ENCODE measurements at places on chromosomes 7 and 10.

DNA sequence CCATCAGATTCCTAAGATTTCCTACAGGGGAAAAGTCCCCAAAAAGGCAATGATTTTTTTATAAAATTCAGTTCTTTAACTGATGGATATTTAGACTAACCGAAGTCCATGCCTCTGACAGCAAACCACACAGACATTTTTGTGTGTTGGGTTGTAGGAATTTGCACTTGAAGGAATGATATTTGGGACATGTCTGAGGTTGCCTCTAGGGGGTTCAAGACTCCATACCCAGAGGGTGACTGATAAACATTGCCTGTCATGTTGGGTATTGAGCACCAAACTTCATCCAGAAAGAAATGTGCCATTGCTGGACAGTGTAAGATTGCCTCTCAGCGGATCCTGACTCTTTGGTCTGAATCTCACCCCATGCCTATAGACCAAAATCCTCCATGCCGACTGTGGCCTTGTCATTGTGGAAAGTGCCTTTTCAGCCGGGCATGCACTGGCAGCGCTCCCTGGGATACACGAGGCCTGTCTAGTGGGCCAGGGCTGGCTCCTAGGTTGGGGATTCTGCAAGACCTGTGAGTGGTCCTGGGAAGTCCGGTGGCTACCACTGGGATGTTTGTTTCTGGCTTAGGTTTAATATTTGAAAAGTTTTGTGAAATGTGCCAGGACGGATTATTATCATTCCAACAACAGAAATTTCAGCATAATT, 252.9 kb downstream of the WDR37 start:
- no peak for DNase-seq

DNA sequence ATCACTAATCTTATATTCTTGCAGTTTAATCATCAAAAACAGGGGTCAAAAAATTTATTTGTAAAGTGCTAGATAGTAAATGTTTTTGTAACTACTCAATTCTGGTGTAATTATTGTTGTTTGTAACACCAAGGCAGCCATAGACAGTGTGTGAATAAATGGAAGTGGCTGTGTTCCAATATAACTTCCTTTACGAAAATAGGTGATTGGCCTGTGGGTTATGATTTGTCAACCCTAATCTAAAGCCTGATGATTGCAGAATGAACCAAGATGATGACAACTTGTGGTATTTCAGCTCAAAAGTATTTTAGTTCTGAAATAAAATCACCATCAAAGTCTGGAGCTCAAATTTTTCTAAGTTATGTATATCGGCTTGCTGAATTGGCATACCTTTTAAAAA, 34.4 kb upstream of the ETV1 start:
- DNase-seq = no peak

- DNase-seq = no peak
These were observed 2.6 kb downstream of the ZNF777 start for GRCh38 chr7:149458235-149458634.

DNA sequence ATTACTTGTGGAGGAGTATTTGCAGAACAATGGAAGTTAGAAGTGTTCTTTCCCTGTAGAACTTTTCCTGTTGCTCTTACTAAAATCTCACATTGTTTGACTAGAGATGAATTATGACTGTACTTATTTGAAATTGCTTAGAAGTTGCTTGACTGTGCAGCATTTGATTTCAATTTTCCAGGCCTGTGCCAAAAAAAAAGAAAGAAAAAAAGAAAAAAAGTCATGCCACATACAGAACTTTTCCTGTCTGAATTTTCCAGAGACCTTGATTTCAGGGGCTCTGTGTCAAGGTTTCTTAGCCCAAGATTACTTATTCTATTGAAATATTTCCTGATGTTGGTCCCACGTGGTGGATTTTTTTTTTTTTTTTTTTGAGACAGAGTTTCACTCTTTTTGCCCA, 3.5 kb upstream of the FAM171A1 start:
- no peak for DNase-seq

DNA sequence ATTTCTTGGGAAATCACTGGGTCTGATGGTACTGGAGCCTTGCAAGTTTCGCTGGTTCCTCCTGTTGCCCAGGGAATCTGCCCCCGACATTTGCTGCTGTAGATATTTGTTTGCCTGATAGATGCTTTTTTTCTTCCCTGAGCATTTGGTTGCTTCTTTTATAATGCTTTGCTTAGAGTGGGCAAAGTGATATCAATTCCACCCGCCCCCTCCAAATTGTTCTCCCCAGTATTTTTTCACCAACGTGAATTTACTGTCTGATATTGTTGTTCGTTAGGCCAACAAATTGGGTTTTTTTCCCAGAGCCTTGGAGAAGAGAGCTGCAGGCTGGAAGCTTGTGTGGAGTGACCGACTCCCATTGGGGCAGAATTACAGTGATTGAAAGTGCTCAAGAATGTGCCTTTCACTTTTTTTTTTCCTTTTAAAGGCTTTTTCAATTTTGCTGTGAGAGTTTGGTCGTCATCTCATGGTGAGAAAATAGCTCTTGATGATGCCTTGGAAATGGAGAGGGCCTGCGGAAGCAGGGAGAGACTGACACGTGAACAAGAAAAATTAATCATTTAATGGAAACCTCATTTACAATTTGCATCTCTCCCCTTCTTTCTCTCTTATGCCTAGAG, 2.5 kb downstream of the GRK5 start:
- no peak for DNase-seq

DNA sequence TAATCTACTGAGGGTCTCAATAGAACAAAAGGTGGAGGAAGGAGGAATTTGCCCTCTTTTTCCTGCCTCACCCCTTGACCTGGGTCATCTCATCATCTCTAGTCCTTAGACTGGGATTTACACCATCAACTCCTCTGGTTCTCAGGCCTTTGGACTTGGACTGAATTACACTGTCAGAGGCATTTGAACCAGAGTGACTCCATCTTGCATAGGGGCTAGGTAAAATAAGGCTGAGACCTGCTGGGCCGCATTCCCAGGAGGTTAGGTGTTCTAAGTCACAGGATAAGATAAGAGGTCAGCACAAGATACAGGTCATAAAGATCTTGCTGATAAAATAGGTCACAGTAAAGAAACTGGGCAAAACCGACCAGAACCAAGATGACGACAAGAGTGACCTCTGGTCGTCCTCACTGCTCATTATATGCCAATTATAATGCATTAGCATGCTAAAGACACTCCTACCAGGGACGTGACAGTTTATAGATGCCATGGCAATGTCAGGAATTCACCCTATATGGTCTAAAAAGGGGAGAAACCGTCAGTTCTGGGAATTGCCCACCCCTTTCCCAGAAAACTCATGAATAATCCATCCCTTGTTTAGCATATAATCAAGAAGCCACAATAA, 84.0 kb downstream of the C1GALT1 start:
- DNase-seq = no peak

- DNase-seq = no peak
These were observed 158.2 kb upstream of the PRKCQ start for GRCh38 chr10:6738112-6738768.

DNA sequence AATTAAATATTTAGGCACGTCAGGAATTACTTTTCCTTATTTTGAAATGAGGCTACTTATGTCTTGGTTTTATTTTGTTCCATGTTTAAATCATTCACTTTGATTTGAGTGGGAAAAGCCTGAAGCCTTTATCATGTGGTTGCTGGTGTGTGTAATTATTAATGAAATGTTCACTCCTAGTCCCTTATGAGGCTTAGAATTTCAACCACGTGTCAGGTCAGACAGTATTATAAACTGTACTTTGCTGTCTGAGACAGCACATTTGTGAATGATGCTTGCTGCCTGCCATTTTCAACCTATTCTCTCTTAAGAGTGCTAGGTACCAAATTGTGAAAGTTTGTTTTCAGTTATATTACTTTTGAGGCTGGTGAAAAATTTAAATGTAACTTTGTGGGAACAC, 58.9 kb downstream of the COL17A1 start:
- no peak for DNase-seq

DNA sequence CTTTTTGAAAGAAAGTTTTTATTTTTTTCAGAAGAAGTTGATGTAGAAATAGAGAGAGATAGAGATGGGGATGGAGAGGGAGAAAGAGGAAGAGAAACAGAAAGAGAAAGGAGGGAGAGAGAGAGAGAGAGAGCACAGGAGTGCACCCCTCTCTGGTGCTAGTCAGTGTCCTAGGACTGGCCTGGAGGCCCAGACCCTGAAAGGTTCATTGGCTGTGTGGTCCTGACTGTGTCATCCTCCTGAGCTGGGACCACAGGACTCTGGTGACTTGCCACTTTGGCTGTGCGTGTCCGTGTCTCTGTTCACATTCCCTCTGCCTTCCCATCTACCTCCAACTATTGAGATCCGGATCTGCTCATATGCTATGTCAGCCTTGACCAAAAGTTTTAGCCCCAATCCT, 62.1 kb upstream of the SHH start:
- no peak for DNase-seq

DNA sequence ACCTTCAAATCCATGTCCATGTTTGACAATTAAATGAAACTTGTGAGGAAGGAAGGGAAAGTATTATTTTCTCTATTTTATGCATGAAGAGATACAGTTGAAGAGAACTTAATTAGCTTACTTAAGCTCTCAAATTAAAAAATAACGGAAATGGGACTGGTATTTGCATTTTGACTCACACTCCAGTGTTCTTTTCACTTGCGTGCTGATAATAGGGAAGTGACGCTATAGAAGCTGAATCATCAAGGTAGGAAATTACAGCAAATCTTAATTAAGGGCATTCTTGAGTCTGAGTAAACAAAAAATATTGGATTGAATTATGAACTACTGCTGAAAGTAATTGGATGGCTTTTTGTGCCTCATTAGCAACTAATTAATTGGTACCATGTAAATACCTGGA, 44.0 kb upstream of the NPVF start:
- DNase-seq = no peak

Measured in CD4-positive, alpha-beta T cell treated with Interleukin-10 for 1 hour (primary cell).